ENCODE measurements at places on chromosomes 2 and 18.

DNA sequence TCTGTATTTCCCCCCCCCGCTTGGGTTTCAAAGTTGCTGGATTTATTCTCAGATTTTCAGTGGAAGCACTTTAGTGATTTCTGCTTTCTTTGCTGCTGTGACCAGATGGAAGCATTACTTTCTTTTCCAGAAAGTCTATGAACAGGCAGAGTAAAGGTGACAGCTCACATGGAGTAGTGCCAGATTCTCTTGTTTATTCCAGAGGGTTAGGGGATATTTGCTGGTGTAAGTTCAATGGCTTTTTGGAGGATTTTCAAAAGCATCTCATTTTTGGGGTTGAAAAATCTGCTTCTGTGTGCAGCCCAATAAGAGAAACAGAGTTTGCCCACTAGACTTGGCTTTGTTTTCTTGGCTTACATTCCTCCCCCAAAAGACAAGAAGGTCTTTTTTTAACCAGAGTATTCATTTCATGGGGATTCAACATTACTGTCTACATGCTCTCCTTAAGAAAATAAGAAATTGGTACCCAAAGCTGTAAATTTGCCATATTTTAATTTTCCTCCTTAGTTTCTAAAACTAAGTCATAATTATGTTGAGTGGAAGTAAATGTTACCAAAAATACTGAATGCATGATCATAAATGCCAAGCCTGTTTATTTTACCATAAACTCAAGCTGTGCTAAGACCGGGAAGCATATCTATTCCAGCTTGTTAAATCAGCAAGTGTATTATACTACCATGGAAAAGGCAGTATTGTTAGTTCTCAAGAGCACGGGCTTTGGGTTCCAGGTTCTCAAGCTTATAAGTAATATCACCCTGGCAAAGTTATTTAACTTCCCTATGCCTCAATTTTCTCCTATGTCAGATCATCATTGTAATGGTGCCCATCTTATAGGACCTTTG, 557.2 kb downstream of the CPS1 start:
- no peak for DNase-seq

- DNase-seq: peak; percentile 26
Measured at GRCh38 chr2:209579230-209579749, 155.4 kb downstream of the MAP2 start.

GRCh38 chr2:96839875-96840850, 3.7 kb downstream of the ANKRD23 start:
- DNase-seq: no peak

DNA sequence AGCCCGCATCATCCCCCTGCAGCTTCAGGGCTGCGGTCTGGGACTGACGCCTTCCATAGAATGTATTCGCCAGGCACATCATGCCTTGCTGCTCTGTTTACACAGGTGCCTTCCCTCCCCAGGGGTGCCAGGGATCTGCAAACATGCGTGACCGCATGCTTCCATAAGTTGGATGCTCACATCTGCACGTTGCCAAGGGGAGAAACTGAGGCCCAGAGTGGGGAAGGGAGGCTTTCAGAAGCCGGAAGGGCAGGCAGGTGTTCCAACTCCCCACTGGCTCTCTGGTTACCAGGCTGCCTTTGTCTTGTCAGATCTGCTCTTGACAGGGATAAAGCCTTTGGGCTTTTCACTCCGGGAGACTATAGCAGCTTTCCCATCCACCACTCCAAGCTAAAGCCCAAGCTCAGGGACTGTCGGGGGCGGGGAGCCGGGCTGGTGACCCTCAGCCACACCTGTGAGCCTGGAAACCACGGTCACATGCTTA, 125.8 kb upstream of the TNP1 start:
- DNase-seq: no peak

DNA sequence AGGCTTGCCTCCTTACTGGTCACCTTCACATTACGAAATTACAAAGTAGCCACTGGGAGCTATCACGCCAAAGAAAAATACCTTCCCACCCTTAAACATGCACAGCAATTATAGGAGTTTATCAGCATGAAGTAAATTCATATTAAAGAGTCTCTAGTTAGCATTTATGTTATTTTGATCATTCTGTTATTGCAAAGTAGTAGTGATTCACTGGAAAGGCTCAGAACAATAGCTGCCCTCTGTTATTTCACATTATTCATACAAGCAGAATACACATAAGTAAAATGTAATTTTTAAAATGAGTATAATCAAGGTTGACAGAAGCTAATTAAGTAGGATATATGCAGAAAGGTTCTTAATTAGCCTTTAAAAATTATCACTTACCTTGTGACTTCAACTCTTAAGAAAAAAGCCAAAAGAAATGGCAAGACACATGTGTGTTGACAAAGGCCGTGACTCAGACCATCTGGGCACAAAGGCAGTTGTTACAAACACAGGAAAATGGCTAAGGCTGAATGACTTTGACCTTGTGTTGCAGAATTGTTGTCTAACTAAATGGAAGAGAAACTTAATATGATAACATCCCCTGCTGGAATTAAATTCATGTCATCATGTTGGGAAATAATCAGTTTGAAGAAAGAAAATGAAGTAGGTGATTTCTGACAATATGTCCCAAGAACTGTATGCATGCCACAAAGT, 108.3 kb downstream of the ARL6IP6 start:
- DNase-seq: peak; percentile 7

GRCh38 chr18:3209859-3210569, 9.8 kb downstream of the MYOM1 start:
- no peak for DNase-seq

- no peak for DNase-seq
Measured at GRCh38 chr2:216242365-216242764, 129.9 kb downstream of the MARCHF4 start.

All from urothelium cell line (cell line).